ENCODE measurements at places on chromosomes 12 and 14. TPM values are rescaled to one million over a fixed set of nuclear protein-coding genes. Genes with fewer than 3 reads are reported as not detected.

RNASE7 gene
- 0.23 TPM for total RNA-seq

DNA sequence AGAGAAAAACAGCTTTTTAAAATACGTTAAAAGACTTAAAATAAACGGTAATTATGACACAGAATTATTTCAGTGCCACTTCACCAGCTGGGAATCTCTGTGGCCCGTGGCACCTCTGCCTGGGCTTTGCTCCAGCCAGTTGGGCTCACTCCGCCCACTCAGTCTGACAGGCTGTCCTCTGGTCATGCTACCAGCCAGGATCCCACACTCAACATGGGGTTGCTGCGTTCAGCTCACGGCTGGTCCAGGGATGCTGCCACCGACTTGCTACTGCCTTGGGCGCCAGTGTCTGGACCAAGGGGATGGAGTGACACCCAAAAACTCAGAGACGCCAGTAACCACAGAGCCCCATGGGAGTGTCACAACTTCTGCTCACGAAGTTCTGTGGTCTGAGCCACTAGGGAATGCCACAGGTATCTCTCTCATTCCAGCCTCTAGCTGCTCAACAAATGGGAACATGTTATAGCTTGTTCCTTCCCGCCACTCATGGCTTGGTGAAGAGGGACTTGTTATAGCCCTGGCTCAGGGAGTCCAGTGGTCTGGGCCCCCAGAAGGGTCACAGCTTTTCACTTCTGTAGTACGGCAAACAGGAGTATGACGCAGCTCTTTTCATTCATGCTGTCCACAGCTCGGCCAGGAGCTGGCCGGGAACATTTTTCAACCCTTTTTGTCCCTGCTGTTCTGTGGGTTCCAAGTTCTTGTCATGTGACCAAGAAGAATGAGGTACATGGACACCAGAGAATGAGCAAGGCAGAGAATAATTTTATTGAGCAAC, 23.4 kb upstream of the ATXN7L3B start:
- no peak for DNase-seq

KRT78 gene
- total RNA-seq = 0.35 TPM

- DNase-seq = no peak
Measured at GRCh38 chr14:92254786-92255185, 68.2 kb upstream of the SLC24A4 start.

- DNase-seq = no peak
Measured at GRCh38 chr12:21989819-21990412, 48.7 kb upstream of the ABCC9 start.

CLEC2B gene
- 0.65 TPM for total RNA-seq

DNA sequence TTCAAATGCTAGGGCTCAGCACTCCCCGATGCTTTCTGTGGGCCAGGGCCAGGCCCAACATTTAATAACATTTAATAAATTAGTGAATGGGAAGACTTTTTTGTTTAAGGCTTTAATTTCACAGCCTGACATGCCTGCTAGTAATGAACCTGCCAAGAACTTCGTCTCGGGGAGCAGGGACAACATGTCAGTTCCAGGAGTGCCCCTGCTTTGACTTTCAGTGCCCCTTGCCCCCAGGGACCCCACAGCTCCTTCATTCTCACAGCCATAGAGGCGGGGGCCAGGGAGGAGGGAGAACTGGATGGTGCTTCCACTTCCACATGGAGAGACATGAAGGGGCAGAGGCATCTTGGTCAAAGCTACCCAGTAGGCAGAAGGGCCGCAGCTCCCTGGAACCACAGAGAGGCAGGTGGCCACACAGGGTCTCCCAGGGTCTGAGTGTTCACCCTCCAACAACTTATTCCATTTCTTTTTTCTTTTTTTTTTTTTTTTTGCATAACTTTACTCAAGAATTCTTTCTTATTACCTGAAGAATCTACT, 66.0 kb upstream of the DDX11 start:
- no peak for DNase-seq

- DNase-seq = no peak
Measured at GRCh38 chr12:80412343-80412953, 31.6 kb upstream of the PTPRQ start.

DNA sequence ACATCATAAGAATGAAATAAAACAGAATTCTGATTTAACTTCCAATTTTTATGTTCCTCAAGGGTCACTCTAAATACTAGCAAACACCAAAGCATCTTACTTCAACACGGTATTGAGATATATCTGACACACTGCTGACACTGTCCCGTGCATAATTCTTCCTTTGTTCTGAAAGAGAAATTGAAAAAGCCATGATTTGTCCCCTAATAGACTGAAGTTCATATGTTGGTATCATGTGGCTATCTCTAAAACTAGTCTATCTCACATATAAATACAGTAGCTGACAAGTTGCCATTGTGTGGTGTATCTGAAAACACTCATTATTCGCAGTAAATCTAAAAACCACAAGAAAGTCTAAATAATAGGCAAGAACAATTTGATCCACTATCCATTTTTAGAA, 118.4 kb downstream of the EPS8 start:
- no peak for DNase-seq

L3HYPDH gene
- total RNA-seq = 11.0 TPM

DNA sequence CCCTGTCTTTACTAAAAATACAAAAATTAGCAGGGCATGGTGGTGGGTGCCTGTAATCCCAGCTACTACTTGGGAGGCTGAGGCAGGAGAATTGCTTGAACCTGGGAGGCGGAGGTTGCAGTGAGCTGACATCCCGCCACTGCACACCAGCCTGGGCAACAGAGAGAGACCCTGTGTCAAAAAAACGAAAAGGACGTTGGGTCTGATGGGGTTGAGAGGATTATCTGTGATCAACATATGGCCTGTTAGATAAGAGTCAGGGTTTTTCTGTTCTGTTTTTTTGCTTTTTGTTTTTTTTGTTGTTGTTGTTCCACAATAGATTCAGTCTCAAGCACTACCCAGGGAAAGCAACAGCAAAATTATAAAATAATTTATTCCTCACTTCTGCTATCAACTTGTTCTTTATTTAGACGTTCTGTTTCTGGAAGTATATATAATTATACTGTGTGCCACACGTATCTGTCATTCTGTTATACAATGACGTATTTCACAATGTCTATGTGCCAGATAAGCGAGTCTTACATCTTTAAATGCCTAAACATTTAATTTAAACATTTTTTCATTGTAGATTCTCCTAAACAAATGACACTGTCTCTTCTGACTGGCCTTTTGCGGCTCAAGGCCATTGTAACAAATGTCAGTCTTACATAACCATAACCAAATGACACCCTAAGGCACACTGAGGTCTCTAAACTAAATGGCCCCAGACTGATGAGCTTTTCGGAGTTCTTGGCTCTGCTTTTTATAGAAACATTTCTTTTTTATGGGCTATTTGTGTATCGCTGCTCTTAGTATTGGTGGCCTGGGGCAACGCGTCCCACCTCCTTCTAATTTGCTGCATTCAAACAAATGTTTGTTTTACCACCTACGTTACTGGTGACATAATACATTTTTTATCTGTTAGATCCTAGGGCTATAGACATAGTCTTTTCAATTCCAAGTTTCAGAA, 7.2 kb upstream of the P2RX4 start:
- DNase-seq = no peak

SLC24A4 gene
- 0.14 TPM for total RNA-seq

CRACR2A gene
- total RNA-seq = 8.1 TPM

All from pancreas (tissue), 10 donors.